Spinal cord (tissue), 10 donors: ENCODE measurements at places on chromosomes 16 and 17.

GRCh38 chr17:74104921-74105320 lies 98.6 kb upstream of the RPL38 start:
- H3K36me3 ChIP-seq = no peaks in the 10 kb centered on the region
- H3K27ac ChIP-seq = no peak overlapping the region
- no peak for DNase-seq
- peaks cover 4% of the 10 kb centered on the region for H3K4me1 ChIP-seq
- no peak overlapping the region for H3K4me3 ChIP-seq
- no peaks in the 10 kb centered on the region for H3K27me3 ChIP-seq

DNA sequence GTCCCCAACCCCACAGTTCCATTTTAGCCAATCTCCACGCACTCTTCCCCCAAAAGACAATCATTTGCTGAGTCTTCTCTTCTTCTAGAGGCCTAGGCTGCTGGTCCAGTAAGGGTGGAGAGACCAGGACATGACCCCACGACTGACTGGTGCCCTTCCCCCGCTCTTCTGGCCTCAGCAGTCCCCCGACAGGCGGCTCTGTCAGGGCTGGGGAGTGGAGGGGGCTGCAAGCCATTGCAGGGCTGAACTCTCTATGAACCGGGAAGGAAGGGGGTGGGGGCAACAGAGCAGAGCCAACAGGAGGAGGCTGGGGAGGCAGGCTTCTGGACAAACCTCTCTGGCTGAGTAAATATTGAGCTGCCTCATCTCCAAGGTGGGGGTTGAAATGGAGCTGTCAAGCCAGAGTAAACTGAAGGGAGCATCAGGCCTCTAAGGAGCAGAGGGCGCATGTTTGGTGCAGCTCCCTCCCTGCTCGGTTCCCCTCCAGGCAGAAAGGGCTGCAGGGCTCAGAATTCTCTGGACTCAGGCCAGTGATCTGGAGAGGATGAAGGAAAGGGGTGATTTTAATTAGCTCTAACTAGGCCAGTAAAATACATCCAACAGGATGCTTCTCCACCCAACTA lies 8.7 kb downstream of the HOXB1 start:
- H3K27me3 ChIP-seq = peaks cover 9% of the 10 kb centered on the region
- H3K4me3 ChIP-seq = no peak overlapping the region
- peaks cover 17% of the 10 kb centered on the region for H3K4me1 ChIP-seq
- no peak for DNase-seq
- H3K36me3 ChIP-seq = no peaks in the 10 kb centered on the region

GRCh38 chr16:60459463-60459862 lies 1576.8 kb downstream of the CDH8 start:
- H3K27me3 ChIP-seq = no peaks in the 10 kb centered on the region
- H3K36me3 ChIP-seq = no peaks in the 10 kb centered on the region
- DNase-seq = no peak
- no peak overlapping the region for H3K27ac ChIP-seq
- H3K4me1 ChIP-seq = no peaks in the 10 kb centered on the region

GRCh38 chr17:35018814-35019213 lies 38.5 kb downstream of the LIG3 start:
- no peak for DNase-seq
- H3K27me3 ChIP-seq = no peaks in the 10 kb centered on the region
- H3K4me3 ChIP-seq = no peak overlapping the region
- peaks cover 21% of the 10 kb centered on the region for H3K36me3 ChIP-seq
- H3K4me1 ChIP-seq = peaks cover 6% of the 10 kb centered on the region
- no peak overlapping the region for H3K27ac ChIP-seq

DNA sequence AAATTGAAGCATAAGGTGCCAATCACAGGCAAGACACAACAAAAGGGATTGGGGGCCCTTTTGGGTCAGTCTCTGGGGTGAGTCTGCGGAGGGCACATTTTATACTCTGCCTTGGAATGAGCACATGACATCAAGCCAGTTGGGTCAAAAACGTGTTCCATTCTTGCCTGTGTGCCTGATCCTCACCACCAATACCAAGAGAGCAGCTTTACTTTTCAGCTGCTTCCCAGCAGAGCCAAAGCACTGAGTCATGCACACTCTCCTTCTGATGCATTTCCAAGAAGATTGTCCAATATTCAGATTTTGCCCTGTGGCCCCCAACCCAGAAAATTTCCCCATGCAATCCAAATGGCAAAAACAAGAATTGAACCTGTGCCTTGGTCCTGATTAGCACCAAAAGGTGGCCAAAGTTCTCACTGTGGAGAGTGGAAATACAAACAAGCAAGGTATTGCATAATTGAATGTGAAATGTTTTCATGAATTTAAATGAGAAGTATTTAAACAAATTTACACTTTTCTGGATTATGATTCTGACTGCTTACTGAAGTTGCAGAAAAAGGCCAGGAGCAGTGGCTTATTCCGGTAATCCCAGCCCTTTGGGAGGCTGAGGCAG lies 217.8 kb upstream of the SOX9 start:
- H3K36me3 ChIP-seq = no peaks in the 10 kb centered on the region
- DNase-seq = no peak
- H3K4me1 ChIP-seq = no peaks in the 10 kb centered on the region
- no peak overlapping the region for H3K27ac ChIP-seq
- H3K27me3 ChIP-seq = no peaks in the 10 kb centered on the region
- no peak overlapping the region for H3K4me3 ChIP-seq

- H3K4me1 ChIP-seq = peaks cover 10% of the 10 kb centered on the region
- no peaks in the 10 kb centered on the region for H3K36me3 ChIP-seq
- DNase-seq = no peak
- peaks cover 4% of the 10 kb centered on the region for H3K27me3 ChIP-seq
Observed at GRCh38 chr16:2825049-2825742, 4.9 kb upstream of the ZG16B start.

DNA sequence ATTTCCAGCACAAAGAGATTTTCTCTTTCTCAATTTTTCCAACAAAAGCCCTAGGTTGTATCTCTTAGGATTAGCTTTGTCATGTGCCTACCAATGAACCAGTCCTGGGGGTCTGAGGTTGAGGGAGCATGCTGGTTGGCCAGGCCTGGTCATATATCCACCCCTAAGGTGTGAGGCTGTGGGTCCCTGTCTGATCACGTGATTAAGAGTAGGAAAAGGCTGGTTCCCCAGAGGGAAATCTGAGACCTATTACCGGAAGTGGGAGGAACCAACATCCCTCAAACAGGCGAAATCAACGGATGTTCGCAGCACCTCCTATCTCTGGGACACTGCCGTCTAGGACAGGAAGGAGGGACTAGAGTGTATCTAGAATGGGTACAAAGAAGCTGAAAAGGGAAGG lies 185.7 kb upstream of the IRX5 start:
- no peaks in the 10 kb centered on the region for H3K4me1 ChIP-seq
- no peak for DNase-seq
- no peak overlapping the region for H3K27ac ChIP-seq
- no peaks in the 10 kb centered on the region for H3K27me3 ChIP-seq

- no peaks in the 10 kb centered on the region for H3K27me3 ChIP-seq
- H3K4me3 ChIP-seq = no peak overlapping the region
- peaks cover 15% of the 10 kb centered on the region for H3K36me3 ChIP-seq
- DNase-seq = no peak
- H3K27ac ChIP-seq = peak overlapping the region; percentile 25
Observed at GRCh38 chr16:58031016-58031800, 5.7 kb downstream of the MMP15 start.

DNA sequence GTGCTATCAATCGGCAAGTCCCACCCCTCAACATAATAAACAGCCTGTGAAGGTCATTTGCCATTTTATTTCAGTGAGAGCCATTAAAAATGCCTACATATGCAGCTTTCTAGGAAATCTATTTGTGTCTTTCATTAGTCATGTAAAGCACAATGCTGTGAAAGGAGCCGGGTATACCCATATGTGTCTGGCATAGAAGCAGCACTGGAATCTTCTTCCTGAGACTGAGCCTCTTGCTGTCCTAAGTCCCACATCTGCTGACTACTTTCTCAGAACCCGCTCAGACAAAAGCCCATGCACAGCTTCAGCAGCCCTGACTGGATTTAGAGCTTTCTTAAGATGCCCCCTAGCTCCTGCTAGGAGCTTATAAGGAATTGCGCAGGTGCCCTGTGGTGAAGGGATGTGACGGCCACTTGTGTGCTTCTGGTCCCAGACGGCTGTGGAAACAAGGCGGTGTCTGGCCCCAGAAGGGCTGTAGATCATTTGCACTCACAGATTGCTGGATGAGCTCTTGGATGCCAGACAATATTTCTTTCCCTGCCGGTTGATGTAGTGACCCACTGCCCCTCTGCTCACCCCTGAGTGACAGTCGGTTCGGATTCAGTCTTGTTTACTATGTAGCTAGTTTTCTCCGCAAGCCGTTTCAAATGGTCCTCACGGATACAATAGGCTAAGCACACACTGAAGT lies 172.2 kb downstream of the ANKFN1 start:
- H3K27me3 ChIP-seq = no peaks in the 10 kb centered on the region
- H3K27ac ChIP-seq = no peak overlapping the region
- peaks cover 8% of the 10 kb centered on the region for H3K4me1 ChIP-seq
- H3K4me3 ChIP-seq = peak overlapping the region; percentile 0

- H3K27me3 ChIP-seq = no peaks in the 10 kb centered on the region
- H3K27ac ChIP-seq = no peak overlapping the region
- no peak overlapping the region for H3K4me3 ChIP-seq
- H3K4me1 ChIP-seq = no peaks in the 10 kb centered on the region
- DNase-seq = no peak
Observed at GRCh38 chr17:53626286-53626685, 196.4 kb upstream of the KIF2B start.
